Astrocyte of the spinal cord (primary cell): ENCODE measurements at places on chromosomes 16 and 17.

GRCh38 chr16:27754788-27755690 is 205.1 kb downstream of the KATNIP start:
- DNase-seq, result no peak

- peak; percentile 75 for DNase-seq
These were observed 7.3 kb downstream of the SLC22A31 start for GRCh38 chr16:89192956-89193575.

- no peak for DNase-seq
These were observed at the start of gene PIK3R5 for GRCh38 chr17:8965394-8966168. Gene PIK3R5, minus strand, starts transcription at chr17:8965707. Its CDS starts 54,213 bp downstream, at chr17:8911494.

- DNase-seq, result no peak
These were observed 14.0 kb upstream of the CCL2 start for GRCh38 chr17:34241062-34241461.

DNA sequence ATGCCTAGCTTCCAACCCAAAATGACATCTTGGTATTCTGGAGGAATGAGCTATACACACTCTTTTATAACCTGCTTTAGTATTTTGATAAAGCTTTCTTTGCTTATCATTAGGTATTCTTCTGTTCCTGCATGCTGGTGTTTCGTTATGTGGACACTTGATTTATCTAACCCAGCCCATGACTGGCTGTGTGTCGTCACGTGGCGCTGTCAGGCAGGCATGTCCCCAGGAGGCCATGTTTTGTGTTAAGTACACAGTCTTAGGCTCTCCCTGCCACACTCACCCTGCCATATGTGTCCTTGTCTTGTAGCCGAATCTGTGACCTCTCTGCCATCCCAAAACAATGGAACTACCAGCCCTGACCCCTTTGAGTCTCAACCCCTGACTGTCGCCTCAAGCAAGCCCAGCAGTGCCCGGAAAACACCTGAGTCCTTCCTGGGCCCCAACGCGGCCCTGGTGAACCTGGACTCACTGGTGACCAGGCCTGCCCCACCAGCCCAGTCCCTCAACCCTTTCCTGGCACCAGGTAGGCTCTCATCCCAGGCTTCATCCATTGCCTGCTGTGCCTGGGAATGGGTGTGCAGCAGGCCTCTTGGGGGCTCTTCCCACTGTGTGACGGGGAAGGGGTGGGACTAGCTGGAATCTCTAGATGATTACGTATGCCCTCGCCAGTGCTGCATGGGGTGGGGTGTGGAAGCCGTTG is 30.8 kb downstream of the B9D1 start:
- DNase-seq, result no peak

DNA sequence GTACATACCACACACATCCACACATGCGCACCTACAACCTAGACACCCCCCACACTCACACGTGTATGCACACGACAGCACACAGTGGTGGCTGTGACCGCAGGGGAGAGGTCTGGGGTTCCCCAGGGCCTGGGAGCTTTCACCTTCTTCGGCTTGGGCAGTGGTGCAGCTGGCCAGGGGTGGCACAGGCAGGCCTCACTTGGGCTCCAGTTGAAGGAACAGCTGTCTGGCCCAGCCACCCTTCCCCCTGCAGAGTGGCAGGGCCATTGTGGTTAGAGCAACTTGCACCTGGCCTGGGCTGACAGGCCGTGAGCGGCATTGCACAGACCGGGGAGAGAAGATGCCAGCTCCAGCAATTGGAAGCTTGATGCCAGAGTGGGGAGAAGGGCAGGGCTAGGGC is 114.5 kb upstream of the GSE1 start:
- DNase-seq, result no peak

DNA sequence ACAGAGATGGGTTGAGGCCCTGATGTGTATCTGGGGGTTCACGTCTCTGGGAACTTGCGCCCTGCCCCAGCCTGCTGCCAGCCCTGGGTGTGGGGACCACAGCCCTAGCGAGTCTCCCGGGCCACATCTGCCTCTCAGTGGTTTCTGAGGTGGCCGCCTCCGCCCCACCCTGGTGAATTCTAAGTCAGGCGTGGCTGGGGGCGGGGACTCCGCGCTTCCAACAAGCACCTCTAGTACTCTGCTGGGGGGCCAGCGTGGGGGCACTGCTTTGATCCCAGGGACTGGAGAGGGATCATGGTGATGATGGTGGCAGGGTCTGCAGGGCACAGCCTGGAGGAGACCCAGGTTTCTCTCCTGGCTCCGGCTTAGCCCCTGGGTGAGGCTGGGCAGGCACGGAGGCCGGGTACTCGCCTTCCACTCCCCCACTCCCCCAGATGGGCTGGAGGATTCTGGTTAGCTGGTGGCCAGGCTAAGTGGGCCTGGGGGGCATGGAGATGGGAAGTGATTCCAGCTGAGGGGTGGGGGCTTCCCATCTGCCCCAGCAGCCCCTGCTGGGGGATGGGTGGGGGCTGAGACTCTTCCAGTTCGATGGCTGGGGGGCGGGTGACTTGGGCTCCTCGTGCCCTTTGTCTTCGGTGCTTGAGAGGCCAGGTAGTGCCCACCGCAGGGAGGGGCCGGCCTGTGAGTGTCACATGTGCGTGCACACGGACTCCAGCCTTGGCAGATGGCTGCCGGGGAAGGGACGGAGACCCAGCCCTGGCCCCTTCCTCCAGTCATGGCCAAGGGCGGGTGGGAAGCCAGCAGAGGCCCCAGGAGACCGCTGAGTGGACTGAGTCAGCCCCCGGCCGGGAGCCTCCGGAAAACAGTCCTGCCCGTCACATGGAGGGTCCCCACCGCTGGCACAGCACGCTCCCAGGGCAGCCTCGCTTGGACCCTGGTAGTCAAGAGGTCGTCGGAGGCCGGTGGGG is 3.9 kb downstream of the GLIS2 start:
- no peak for DNase-seq

DNA sequence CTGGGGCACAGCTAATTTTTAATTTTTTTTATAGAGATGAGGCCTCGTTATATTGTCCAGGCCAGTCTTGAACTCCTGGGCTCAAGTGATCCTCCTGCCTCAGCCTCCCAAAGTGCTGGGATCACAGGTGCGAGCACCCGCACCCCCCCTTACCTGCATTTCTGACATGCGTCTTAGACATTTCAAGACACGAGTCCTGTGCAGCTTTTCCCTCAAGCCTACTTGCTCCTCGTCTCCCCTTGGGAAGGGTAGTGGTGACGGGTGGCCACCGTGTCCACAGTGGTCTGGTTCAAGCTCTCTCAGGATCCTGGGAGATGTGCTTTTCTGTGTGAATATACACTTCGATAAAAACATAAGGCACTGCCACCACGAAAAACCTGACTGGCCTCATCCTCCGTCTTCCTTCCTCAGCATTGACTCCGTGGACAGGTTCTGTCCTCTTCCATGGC is 9.6 kb downstream of the CANT1 start:
- no peak for DNase-seq

GRCh38 chr17:78272181-78272913 is 40.9 kb downstream of the TMEM235 start:
- DNase-seq, result peak; percentile 49

- peak; percentile 90 for DNase-seq
These were observed 32.2 kb upstream of the HAS3 start for GRCh38 chr16:69073181-69073702.

- DNase-seq, result no peak
These were observed 248.3 kb downstream of the KATNIP start for GRCh38 chr16:27798241-27798640.

DNA sequence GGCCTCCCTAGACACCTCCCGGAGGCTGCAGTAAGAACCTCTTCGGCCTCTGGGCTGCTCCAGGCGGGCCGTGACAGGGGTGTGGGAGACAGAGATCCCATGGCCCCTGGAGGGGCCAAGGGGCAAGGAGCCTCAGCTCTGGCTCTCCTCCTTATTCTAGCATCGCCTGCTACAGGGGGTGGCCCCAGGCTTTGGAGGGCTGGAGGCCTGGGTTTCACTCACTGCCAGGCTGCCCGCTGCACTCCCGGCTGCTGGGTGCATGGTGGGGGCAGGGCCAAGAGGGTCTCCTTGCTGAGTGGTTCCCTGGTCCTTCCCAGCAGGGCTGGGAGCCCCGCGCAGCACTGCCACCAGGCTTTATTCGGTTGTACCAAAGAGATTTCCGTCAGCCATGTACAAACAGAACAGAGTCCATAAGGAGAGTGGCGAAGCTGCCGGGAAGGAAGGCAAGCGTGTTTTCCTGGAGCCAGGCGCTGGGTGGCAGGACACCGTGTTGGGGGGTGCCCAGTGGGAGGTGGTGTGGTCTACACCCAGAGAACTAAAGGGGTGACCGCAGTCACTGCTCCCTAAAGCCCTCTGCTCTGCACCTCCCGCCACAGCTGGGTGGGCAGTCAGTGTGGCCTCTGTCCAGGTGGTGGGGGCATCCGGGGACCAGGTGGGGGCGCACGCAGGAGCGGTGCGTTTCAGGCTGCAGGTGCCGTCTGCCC is 2.0 kb downstream of the NPB start:
- no peak for DNase-seq

GRCh38 chr16:74842413-74842812 is 67.8 kb upstream of the FA2H start:
- no peak for DNase-seq

- no peak for DNase-seq
These were observed 70.1 kb upstream of the BCO1 start for GRCh38 chr16:81168406-81168805.

DNA sequence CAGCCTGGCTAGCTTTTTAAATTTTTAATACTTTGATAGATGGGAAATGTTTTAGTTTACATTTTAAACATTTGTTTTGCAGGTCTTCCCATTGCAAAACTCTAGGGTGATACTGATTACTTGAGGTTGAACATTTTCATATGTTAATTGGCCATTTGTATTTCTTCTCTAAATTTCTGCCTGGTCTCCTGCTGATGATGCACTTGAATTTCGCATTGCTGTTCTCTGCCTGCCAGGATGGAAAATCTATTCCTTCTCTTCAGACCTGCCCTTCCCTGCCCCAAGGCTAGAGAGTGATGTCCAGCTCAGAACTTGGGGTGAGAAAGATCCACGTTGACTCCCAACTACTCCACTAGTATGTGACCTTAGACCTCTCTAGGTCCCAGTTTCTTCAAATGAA is 134.7 kb downstream of the PITPNC1 start:
- DNase-seq, result no peak

- DNase-seq, result no peak
These were observed 25.2 kb upstream of the GPRC5B start for GRCh38 chr16:19909750-19910322.

DNA sequence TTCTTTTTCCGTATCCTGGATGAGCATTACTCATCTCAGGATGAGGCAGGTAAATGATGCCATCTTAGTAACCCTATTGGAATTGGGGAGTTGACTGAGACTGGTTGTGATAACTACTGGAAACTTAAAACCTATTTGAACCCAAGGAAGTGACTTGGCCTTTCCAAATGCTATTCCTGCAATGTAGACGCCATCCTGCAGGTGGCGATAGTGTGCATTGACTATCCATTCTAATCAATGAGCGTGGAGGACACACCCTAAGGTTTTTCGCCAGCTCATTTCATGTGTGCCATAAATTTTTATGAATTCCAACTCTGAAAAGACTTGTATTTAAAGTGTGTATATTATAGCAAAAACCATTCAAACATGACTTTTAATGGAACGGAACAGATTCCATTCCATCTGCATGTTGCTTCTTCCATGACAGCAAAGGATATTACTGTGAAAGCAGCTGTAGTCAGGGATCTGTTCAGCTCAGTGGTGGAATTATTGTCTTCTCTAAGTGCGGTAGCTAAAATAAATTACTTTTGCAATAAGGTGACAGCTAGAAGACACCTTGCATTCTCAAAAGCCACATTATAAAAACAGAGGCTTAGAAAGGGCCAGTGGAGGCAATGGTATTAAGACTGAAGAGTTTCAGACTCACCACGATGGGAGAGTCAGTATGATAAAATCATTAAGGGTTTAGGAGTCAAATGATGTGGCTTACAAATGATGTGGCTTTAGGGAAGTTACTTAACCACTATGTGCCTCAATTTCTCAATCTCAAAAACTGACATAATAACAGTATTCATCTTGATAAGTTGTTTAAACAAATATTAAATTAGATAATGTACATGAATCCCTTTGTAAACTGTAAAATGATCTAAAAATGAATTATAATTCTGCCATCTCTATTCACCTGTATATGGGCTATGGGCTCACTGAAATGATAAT is 55.5 kb downstream of the SYT17 start:
- no peak for DNase-seq

DNA sequence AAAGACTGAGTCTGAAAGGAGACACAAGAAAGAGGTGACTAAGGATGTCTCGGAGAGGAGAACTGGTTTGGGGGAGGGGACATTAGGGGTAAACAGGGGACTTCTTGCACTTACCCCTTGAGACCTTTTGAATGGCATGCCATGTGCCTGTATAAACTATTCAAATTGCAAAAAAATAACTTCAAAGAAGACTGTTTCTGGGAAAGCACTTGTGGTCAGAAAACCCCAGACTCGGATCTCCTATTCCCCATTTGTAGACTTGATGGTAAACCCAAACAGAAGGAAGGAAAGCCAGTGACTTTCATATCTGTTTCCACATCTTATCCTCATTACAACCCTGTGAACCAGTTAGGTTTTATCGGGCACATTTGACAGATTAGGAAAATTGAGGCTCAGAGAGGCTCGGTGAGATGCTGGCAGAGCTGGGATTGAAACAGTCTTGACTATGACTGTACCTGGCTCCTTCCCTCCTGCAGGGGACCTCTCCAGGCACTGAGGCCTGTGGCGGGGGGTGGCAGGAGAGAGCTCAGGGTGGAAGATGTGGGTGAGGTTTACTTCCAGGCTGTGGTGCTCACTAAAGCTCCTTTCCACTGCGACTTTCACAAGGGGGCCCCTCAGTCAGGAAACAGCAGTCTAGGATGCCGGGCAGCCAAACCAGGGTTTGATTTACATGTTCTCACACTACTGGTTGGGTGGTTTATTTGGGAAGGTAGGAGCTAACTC is 30.5 kb upstream of the PLCG2 start:
- DNase-seq, result no peak

DNA sequence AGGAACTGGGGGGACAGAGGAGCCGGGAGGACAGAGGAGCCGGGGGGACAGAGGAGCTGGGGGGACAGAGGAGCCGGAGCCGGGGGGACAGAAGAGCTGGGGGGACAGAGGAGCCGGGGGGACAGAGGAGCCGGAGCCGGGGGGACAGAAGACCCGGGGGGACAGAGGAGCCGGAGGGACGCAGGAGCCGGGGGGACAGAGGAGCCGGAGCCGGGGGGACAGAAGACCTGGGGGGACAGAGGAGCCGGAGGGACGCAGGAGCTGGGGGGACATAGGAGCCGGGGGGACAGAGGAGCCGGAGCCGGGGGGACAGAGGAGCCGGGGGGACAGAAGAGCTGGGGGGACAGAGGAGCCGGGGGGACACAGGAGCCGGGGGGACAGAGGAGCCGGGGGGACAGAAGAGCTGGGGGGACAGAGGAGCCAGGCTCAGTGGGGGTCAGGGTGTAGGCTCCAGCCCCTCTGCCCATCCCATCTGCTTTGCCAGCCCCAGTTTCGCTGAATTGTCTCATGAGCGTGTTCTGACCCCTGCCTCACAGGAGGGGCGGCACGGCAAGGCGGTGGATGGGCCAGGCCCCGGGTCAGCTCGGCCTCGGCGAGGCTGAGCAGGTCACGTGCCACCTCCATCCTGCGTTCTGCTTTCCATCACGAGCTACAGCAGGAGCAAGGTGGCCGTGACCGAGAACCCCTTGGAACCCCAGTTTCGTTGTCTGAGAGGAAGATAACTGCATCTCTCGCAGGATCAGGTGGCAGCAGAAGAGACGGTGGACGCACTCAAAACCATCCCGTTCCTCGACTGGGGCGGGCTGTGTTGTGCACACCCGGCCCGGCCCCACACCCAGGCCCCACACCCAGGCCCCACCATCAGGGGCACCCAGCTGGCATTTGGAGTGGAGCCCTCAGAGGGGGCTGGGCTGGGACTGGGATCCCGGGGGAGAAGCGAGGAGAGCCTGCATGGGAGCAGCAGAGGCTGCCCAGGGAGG is 26.1 kb upstream of the CBFA2T3 start:
- no peak for DNase-seq

GRCh38 chr16:48623304-48624016 is 13.5 kb upstream of the N4BP1 start:
- DNase-seq, result peak; percentile 77
